Astrocyte (in vitro differentiated cells and primary cell): ENCODE measurements at places on chromosomes 4 and X. TPM values are rescaled to one million over a fixed set of nuclear protein-coding genes. Genes with fewer than 3 reads are reported as not detected.

ANK2 gene
- total RNA-seq: 77.1 and 77.8 TPM in 2 replicates

RGN gene
- not detected in 2 replicates for total RNA-seq

HSD17B13 gene
- 0.09 TPM in 1 of 2 replicates, not detected in the other for total RNA-seq

CXXC4 gene
- total RNA-seq: 10.6 and 13.4 TPM in 2 replicates

LRCH2 gene
- 4.6 and 5.8 TPM in 2 replicates for total RNA-seq

ALB gene
- 0.75 TPM in 1 of 2 replicates, not detected in the other for total RNA-seq

SPANXA1 gene
- not detected in 2 replicates for total RNA-seq

USP51 gene
- total RNA-seq: 1.5 and 2.2 TPM in 2 replicates

AKAP14 gene
- not detected in 2 replicates for total RNA-seq

UGT2B15 gene
- not detected in 2 replicates for total RNA-seq

ZFP42 gene
- total RNA-seq: 4.5 and 4.9 TPM in 2 replicates

CCKAR gene
- total RNA-seq: not detected in 2 replicates

OPN1LW gene
- total RNA-seq: not detected in 2 replicates

DNA sequence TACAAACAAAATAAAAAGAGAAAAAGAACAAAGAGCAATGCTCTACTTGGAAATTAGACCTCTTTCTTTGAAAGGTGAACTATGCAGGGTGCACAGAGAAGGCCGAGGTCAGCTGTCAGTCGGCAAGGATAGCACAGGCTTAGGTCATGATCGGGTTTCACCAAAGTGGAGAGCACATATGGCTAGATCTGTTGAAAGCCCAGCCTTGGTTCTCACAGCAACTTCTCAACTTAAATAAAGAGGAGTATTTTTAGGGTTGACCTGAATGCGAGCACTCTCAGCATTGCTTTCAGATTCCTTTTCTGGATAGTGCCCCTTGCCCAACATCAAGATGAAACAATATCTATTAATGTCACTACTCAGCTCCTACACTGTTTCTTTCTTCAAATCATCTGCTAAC lies 122.9 kb upstream of the GPC4 start:
- no peaks in the 10 kb centered on the region for H3K36me3 ChIP-seq
- no peaks in the 10 kb centered on the region for H3K27me3 ChIP-seq
- H3K4me3 ChIP-seq: no peak overlapping the region

DNA sequence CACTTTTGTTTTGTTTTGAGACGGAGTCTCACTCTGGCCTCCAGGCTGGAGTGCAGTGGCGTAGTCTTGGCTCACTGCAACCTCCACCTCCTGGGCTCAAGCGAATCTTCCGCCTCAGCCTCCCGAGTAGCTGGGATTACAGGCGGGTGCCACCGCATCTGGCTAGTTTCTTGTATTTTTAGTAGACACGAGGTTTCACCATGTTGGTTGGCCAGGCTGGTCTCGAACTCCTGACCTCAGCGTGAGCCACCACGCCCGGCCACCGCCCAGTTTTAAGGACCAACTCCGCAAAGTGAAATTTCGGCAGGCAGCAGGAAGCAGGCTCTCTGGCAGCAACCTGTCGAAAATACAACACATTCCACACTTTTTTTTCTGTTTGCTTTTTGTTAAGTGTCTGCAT lies 13.4 kb downstream of the DHRSX start:
- no peaks in the 10 kb centered on the region for H3K27me3 ChIP-seq
- H3K36me3 ChIP-seq: peaks cover 14% of the 10 kb centered on the region
- no peak overlapping the region for H3K27ac ChIP-seq
- peaks cover 16% of the 10 kb centered on the region for H3K4me1 ChIP-seq

DNA sequence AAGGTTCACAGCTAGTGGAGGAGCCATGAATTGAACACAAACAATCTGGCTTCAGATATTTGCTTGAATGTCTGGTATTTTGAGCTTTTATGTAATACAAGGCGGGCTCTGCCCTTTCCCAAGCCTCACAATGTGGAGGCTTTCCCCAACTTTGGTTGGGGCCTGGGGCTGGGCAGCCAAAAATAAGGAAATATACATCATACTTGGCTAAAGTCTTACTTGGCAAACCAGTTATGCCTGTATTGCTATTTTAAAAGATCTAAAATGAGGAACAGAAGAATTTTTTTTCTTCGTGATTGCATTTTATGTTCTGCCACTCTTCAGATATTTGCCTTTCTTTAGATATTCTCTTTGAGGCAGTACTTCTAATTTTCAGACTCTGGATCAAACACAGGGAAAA lies 26.1 kb downstream of the ARFIP1 start:
- H3K27me3 ChIP-seq: no peaks in the 10 kb centered on the region
- no peak overlapping the region for H3K4me3 ChIP-seq
- H3K27ac ChIP-seq: no peak overlapping the region
- H3K36me3 ChIP-seq: no peaks in the 10 kb centered on the region
- no peak for DNase-seq
- H3K4me1 ChIP-seq: no peaks in the 10 kb centered on the region

GRCh38 chr4:118836301-118837120 lies 585 bp upstream of the SEC24D start:
- H3K4me1 ChIP-seq: peaks cover 30% of the 10 kb centered on the region
- peaks cover 20% of the 10 kb centered on the region for H3K36me3 ChIP-seq
- H3K4me3 ChIP-seq: peak overlapping the region; percentile 88
- peak overlapping the region; percentile 99 for H3K27ac ChIP-seq
- H3K27me3 ChIP-seq: no peaks in the 10 kb centered on the region

- H3K27me3 ChIP-seq: no peaks in the 10 kb centered on the region
- H3K4me1 ChIP-seq: peaks cover 7% of the 10 kb centered on the region
- no peak for DNase-seq
Measured at GRCh38 chr4:161186750-161187149, 977.0 kb downstream of the FSTL5 start.

DNA sequence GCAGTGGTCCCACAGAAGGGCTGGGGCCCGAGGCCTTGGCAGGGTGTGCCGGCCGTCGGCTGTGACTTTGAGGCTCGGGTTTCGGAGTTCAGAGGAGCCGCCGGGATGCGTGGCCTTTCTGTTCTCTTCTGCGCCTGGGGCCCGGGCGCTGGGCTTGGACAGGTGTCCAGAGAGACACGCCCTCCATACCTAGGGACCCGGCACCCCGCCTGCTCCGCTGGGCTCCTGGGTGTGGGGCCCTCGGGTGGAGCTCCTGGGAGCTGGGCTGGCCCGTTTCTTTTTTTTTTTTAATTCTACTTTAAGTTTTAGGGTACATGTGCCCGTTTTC lies 11.3 kb downstream of the FGFRL1 start:
- no peak for DNase-seq
- no peaks in the 10 kb centered on the region for H3K27me3 ChIP-seq
- H3K4me1 ChIP-seq: peaks cover 26% of the 10 kb centered on the region
- H3K36me3 ChIP-seq: peaks cover 10% of the 10 kb centered on the region
- H3K4me3 ChIP-seq: no peak overlapping the region

GRCh38 chr4:180449395-180449956 lies 1793.7 kb upstream of the TENM3 start:
- H3K27me3 ChIP-seq: no peaks in the 10 kb centered on the region
- no peaks in the 10 kb centered on the region for H3K36me3 ChIP-seq
- no peak overlapping the region for H3K4me3 ChIP-seq
- H3K4me1 ChIP-seq: no peaks in the 10 kb centered on the region
- H3K27ac ChIP-seq: no peak overlapping the region

GRCh38 chr4:148196164-148196563 lies 246.1 kb downstream of the NR3C2 start:
- no peak overlapping the region for H3K4me3 ChIP-seq
- DNase-seq: peak; percentile 52
- H3K36me3 ChIP-seq: no peaks in the 10 kb centered on the region
- no peak overlapping the region for H3K27ac ChIP-seq

DNA sequence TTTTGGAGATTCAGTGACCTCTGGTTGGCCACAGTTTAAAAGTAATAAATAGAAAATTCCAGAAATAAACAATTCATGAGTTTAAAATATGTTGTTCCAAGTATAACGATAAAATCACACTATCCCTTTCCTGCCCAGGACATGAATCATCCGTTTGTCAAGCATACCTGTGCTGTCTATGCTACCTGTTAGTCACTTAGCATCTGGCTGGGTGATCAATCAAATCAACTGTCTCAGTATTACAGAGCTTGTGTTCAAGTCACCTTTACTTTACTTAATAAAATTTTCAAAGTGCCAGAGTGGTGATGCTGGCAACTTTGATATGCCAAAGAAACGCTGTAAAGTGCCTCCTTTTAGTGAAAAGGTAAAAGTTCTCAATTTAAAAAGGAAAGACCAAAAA lies 979.5 kb upstream of the NDST4 start:
- no peaks in the 10 kb centered on the region for H3K27me3 ChIP-seq
- no peak for DNase-seq
- H3K4me3 ChIP-seq: no peak overlapping the region
- H3K36me3 ChIP-seq: no peaks in the 10 kb centered on the region

DNA sequence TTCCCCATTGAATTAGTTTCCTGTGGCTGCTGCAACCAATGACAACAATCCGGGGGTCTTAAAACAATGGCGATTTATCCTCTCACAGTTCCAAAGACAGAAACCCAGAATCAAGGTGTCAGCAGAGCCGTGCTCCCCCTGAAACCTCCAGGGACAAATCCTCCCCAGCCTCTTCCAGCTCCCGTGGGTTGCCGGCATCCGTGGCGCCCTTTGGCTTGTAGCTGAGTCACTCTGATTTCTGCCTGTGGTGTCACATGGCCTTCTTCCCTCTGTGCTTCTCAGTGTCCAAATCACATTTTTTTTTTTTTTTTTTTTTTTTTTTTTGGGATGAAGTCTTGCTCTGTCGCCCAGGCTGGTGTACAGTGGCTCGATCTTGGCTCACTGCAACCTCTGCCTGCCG lies 64.5 kb upstream of the STX18 start:
- no peaks in the 10 kb centered on the region for H3K36me3 ChIP-seq
- H3K27ac ChIP-seq: no peak overlapping the region
- DNase-seq: peak; percentile 29
- H3K4me1 ChIP-seq: peaks cover 3% of the 10 kb centered on the region
- no peaks in the 10 kb centered on the region for H3K27me3 ChIP-seq
- H3K4me3 ChIP-seq: no peak overlapping the region

GRCh38 chr4:26782830-26783202 lies 77.8 kb upstream of the STIM2 start:
- H3K27ac ChIP-seq: no peak overlapping the region
- no peaks in the 10 kb centered on the region for H3K36me3 ChIP-seq
- peaks cover 18% of the 10 kb centered on the region for H3K4me1 ChIP-seq
- H3K4me3 ChIP-seq: no peak overlapping the region
- no peak for DNase-seq

- no peak overlapping the region for H3K4me3 ChIP-seq
- H3K27me3 ChIP-seq: no peaks in the 10 kb centered on the region
- no peak overlapping the region for H3K27ac ChIP-seq
- H3K4me1 ChIP-seq: no peaks in the 10 kb centered on the region
- DNase-seq: no peak
Measured at GRCh38 chr4:133081246-133081645, 67.8 kb upstream of the PCDH10 start.

DNA sequence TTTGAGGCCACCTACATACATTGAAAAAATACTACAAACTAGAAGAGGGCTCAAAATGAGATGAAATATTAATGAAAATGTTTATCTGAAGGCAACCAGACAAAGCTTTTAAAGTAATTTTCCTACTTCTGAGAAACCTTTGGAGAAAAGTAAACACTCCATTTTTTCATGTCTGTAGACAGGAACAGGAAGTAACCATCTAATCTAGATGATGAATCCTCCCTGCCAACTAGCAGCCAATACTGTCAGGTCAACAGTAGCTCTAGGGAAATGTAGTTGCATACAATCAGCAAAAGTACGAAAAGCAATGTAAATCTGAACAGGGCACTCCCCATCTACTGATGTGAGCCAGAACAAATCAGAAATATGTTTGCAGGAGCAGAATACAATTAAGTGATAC lies 49.0 kb downstream of the AMMECR1 start:
- H3K4me1 ChIP-seq: no peaks in the 10 kb centered on the region
- no peak for DNase-seq
- no peaks in the 10 kb centered on the region for H3K36me3 ChIP-seq
- H3K4me3 ChIP-seq: no peak overlapping the region
- no peak overlapping the region for H3K27ac ChIP-seq

DNA sequence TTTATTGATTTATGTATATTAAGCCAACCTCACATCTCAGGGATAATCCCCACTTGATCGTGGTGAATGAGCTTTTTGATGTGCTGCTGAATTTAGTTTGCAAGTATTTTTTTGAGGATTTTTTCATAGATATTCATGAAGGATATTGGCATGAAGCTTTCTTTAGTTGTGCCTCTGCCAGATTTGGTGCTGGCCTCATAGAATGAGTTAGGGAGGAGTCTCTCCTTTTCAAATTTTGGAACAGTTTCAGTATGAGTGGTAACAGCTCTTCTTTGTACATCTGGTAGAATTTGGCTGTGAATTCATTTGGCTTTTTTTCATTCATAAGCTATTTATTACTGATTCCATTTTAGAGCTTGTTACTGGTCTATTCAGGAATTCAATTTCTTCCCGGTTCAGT lies 197.2 kb upstream of the NDST4 start:
- no peak overlapping the region for H3K27ac ChIP-seq
- no peak for DNase-seq
- H3K27me3 ChIP-seq: no peaks in the 10 kb centered on the region
- no peaks in the 10 kb centered on the region for H3K36me3 ChIP-seq
- no peaks in the 10 kb centered on the region for H3K4me1 ChIP-seq

DNA sequence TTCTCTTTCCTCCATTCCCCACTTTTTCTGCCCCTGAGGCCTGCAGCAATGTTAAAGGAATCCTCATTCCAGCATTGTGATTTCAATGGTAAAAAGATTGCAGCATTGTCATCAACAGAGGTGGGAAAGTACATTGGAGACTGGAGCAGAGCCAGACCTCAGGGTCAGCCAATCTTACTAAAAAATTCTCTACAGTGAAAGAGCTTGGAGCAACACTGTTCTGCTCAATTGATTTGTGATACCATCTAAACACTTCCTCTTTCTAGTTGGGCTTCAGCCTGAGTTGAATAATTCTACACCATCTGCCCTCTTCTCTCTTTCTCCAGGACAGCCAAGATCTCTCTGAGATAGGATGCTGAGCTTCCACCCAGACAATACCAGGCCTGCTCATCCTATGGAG lies 176.5 kb downstream of the AR start:
- no peaks in the 10 kb centered on the region for H3K36me3 ChIP-seq
- H3K4me1 ChIP-seq: no peaks in the 10 kb centered on the region
- no peak overlapping the region for H3K27ac ChIP-seq
- peak; percentile 30 for DNase-seq

- DNase-seq: no peak
- no peaks in the 10 kb centered on the region for H3K36me3 ChIP-seq
- H3K4me1 ChIP-seq: no peaks in the 10 kb centered on the region
- H3K27me3 ChIP-seq: no peaks in the 10 kb centered on the region
Measured at GRCh38 chr4:86762649-86763048, 86.5 kb downstream of the SLC10A6 start.

DNA sequence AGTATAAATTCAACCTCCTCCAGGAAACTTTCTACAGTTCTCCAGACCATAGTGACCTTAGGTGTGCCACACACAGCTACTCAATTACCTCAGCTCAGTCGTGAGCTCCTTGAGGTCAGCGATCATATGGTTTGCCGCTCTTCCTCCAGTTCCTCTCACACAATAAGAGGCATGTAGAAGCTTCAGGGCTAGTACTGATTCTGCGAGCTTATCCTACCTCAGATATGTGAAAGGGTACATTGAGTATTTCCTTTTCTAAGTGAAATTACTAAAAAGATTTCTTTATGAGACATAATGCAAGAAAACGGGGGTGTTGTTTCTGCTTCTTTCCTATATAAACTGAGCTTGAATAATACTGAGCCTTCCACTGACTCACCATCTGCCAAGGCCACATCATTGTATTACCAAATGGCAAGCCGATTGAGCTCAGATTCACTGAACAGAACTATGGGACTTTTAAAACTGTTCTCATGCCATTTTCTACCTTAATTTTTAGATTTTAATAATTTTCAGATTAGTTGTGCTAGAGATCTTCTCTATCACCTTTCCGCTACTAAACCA lies 183.1 kb downstream of the HS6ST2 start:
- DNase-seq: no peak
- no peaks in the 10 kb centered on the region for H3K4me1 ChIP-seq
- H3K27me3 ChIP-seq: no peaks in the 10 kb centered on the region
- no peak overlapping the region for H3K27ac ChIP-seq
